ENCODE measurements at places on chromosomes 2 and 18.

GRCh38 chr18:72672364-72673184 is 128.4 kb upstream of the CBLN2 start:
- no peak for DNase-seq

- DNase-seq, result no peak
Observed at GRCh38 chr18:49241852-49242251, 218.6 kb downstream of the DYM start.

DNA sequence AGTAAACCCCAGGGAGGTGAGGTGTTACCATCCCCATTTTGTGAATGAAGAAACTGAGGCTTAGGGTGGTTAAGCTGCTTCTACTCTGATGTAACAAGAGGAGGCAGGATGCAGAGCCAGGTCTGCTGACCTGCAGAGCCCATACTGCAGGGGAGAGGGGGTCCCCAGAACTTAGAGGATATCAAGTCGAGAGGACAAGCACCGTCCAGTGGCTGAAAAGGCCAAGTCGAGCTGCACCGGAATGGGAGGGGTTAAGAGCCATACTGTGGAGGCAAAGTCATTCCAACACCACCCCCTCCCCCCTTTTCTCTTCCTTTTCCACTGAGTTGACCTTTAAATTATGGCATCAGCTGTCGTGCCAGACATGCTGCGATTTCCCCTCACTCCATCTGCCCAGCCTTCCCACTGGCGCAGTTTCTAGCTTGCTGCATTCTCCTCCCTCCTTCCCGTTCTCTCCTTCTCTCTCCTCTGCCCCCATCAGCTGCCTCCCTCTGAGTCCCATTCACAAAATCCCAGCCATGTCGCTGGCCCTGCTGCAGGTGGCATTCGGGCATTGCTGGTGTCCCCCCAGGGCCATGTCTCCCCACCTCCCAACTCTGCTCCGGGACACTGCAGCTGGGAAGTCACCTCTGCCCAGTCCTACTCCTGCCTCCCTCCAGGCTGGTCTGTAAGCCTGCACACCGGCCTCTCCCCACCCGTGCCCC is 346.9 kb downstream of the DYSF start:
- peak; percentile 29 for DNase-seq

DNA sequence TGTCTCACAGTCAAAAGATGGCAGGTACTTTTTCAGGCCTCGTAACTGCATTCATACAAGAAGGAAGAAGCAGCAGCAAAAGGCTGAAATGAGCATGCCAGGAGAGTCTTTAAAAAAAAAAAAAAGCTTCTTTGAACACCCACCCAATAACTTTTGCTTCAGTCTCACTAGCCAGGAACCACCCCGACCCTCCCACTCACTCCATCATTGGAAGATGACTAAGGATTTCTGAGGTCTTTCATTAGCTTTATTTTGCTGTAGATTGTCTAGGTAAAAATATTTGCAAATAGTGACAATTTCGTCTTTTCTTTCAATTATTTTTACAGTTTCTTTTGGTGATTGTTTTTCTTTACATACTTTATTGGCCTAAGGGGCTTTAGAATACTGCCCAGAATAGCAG is 37.9 kb downstream of the RBBP8 start:
- no peak for DNase-seq

DNA sequence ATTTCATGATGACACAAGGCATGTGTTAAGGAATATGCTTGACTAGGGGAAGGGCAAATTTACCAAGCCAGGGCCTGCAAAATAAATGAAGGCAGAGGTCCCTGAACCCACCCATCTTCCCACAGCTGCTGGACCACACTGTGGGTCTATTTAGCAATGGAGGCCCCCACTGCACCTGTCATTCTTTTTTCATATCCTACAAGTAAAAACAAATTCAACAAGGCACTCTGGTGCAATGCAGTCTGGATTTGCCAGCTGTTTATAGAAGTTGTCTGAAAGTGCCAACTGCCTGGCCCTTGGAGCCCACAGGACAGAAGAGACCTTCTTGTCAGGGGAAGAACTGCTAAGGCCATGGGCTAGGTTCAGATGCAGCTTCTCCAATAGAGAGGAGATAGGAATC is 112.8 kb upstream of the ATL2 start:
- no peak for DNase-seq

GRCh38 chr18:79379251-79379905 is 16.4 kb upstream of the NFATC1 start:
- DNase-seq, result peak; percentile 46

DNA sequence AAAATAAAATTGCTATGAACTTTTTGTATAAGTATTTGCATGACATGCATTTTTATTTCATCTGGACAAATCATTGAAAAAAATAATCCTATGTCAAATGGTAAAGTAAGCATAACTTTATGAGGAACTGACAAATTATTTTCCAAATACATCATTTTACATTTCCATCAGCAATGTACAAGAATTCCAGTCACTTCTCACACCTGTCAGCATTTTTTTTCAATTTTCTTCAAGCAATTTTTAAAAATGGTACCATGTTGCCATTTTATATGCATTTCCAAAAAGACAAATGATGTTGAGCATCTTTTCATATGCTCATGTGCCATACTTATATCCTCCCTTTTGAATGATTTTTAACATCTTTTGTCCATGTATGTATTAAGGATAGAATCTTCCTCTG is 961.7 kb upstream of the PIK3C3 start:
- DNase-seq, result no peak

- peak; percentile 63 for DNase-seq
Observed at GRCh38 chr2:173400760-173401159, 46.1 kb downstream of the CDCA7 start.

DNA sequence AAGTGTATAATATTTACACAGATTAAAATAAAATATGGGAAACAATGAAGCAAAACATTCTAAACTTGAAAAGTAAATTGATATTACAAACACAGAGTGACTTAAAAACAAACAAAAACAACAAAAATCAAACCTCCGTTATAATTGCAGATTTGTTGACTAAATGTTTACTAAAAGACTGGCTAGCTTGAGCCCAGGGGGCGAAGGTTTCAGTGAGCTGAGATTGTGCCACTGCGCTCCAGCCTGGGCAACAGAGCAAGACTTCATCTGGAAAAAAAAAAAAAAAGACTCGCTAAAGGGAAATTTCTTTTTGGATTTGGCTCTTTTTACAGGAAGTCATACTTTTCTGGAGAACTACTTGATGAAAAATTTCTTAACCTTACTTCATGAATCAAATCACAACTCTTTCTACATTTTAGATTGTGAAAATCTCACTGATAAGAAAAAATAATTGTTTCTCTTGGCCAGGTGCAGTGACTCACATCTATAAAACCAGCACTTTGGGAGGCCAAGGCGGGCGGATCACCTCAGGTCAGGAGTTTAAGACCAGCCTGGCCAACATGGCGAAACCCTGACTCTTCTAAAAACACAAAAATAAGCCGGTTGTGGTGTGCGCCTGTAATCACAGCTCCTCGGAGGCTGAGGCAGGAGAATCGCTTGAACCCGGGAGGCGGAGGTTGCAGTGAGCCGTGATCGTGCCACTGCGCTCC is 9.7 kb downstream of the TFPI start:
- no peak for DNase-seq

DNA sequence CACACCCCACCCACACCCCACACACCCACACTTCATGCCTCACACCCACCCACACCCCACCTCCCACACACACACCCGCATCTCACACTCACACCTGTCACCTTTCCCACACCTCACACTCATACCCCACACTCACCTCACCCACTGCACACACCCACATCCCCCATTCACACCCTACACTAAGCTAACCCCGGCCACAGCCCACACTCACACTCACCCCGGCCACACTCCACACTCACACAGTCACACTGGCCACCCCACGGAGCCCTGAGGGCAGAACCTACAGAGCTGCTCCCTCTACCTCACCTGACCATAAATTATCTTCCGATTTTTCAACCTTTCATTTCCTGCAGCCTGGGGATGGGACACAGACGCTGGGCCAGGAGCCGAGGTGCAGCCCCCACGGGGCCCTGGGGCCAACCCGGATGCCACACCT is 241.3 kb downstream of the HDAC4 start:
- DNase-seq, result peak; percentile 20

DNA sequence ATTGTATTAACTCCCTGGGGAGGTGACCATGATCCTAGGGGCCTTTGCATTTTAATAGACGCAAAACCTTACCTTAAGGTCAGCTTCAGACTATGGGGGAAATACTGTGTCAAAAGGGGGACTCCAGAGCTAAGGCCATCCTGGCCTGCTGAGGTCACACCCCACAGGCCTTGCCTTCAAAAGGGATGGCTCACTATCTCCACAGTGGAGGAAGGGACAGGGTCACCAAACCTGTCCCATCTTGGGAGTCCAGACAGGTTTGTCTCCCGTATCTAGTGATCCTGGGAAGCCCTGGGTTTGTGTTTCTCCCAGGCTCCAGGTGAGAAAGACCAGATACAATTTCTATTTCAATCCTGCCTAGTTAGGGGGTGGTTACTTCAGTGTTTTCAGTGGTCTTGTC is 24.9 kb downstream of the CAPN14 start:
- DNase-seq, result no peak

DNA sequence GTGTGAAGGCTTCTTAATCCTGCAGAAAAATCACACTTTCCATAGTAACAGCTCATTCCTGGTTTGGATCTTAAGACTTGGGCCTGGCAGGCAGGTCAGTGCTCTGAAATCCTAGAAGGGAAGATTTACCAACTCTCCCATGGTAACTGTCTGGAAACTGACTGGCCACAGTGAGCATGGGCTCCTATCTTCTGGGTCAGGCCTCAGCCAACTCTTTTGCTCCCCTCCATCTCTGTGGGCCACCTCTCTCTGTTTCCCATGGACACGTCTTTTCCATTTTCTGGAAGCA is 86.7 kb downstream of the ACAA2 start:
- no peak for DNase-seq

GRCh38 chr2:218398437-218399390 is 954 bp upstream of the CTDSP1 start:
- DNase-seq, result peak; percentile 77
